GM20000 (cell line): ENCODE measurements at places on chromosomes 2 and 18.

DNA sequence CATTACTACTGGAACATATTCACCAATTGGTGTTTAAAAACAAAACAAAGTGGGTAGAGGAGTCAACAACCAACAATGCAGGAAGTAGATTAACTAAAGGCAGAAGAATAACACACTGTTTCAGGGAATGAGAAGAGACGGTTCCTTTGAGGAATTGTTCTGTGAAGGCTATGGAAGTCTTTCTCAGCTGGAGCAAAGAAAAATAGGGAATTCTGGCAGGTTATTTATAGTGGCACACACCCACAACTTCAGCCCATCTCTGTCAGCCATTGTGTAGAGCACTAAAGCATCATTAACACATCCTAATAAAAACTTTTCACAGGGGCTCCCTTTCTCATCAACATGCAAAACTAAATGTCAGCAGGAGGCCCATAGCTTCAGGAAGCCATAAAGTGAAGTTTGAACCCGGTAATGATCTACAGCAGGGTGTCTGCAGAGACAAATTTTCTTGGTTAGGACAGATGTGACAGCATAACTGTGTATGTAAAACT is 113.6 kb downstream of the CDH2 start:
- DNase-seq = no peak

GRCh38 chr2:237378650-237379049 is 35.3 kb downstream of the COL6A3 start:
- no peak for DNase-seq

DNA sequence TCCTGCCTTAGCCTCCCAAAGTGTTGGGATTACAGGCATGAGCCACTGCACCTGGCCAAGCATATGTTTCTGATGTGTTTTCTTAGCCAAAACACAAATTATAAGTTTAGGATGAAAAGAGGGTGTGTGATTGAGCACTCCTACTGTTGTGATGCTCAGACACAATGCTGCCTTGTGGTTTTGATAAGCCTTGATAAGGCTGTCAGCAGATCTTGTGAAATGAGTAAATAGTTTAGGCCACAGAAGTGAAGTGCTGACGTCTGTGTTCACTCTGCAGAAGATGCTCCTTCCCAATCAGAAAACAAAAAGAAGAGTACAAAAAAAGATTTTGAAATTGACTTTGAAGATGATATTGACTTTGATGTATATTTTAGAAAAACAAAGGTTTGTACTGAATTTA is 24.3 kb downstream of the NCAPH start:
- DNase-seq = no peak

DNA sequence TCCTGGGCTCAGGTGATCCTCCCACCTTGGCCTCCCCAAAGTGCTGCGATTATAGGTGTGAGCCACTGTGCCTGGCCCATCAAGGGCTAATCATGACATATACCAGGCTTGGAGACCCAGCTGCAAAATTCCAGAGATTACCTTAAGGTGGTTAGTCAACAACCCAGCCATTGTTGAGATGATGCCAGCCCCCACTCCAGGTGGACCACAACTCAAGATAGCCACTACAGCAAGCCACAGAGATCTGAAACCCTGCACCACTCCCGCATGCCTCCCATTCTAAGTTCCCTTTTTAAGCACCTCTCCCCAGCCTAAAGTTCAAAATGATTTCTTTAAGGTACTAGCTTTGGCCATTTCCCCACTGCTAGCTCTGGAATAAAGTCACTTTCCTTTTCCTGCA is 4.6 kb upstream of the CLK1 start:
- no peak for DNase-seq

DNA sequence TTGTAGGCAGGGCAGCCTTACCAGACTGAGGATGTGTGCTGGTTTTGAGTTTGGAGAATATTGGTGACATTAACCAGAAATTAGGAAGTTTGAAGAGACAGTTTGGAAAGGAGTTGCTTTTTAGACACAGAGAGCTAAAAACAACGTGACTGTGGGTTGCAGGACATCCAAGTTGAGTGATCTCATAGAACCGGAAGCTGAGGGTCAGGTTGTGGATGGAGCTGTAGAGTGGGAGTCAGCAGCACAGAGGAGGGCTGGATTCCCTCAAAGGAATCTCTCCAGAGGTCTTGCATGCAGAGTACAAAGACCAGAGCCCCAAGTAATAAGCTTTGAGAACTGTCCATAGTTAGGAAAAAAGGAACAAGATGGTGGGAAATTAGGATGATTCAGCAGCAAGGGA is 9.3 kb downstream of the MAPRE3 start:
- no peak for DNase-seq

DNA sequence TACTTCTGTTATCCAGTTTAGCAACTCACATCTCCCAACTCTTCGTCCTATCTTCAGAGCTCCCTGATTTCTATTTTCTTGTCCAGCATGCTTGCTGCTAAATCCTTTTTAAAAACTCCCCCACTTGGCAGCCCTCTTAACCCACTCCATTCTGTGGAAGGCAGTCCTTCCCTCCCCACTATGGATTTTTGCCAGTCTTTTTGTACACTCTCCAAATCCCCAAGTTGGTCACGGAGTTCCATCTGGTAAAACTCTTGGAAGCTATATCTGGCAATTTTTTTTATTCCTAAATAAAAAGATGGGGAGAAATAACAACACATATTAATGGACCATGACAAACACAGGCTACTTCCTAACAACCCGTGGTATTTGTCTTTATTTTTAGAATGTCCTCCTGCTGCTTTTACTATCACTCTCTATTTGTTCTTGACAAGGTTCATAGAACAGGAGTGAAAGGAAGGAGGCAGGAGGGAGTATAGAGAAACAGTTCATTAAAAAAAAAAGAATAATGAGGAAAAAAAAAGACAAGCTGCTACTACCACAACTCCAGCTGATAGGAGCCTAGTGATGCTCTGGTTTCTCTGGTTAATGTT is 120.0 kb upstream of the THSD7B start:
- DNase-seq = no peak

DNA sequence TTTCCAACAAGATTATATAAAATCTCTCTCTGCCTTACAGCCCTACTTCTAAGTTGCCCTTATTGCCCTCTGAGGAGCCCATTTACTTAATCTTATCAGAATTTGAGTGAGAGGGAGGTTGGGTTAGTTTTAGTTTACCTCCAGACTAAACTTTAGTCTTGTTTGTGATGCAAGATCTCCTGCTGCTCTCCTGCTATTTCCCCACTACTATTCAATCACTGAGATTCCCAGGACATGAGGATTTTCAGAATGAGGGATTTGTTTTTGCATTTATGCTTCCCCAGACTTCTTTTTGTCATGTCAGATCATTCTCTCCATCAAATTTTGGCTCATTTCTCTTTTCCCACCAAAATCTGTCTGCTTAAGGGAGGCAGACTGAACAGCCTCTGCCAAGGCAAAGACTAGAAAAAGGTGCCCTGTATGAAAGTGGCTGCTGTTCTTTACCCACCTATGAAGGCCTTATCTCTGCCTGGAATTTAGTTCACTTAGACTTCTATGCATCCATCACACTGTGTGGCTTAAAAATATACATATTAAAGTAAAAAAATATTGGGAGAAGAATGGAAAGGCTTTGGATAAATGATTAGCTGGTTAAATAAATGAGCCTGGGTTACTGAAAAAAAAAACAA is 401.3 kb downstream of the PID1 start:
- DNase-seq = no peak

DNA sequence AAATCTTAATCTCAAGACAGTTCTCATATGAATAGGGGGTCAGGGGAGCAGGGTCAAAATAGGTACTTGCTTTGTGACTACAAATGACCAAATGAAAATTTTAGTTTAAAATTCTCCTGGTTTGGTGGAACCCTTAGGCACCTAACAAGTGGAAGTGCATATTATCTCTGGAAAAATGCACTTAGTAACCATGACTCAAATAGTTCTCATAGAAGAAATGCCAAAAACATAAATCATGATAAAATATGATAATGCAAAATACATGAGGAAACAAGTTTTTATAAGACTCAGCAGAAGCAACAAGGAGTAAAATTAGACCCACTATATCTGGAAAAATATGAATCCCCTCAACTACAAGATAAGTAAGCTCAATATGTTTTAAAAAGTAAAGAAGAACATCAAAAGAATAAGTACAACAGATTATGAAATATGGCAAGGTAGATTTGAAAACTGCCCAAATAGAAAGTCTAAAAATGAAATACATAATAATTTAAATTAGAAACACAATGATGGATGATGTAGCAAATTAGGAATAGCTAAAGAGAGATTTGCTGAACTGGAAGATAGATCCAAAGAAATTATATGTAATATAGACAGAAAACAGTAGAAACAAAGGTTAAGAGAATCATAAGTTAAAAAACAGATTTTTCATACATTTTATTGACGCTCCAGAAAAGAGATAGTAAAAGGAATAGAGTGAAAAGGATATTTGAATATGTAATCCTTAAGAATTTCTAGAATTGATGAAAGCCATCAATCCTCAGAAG is 308.3 kb downstream of the SETBP1 start:
- no peak for DNase-seq

DNA sequence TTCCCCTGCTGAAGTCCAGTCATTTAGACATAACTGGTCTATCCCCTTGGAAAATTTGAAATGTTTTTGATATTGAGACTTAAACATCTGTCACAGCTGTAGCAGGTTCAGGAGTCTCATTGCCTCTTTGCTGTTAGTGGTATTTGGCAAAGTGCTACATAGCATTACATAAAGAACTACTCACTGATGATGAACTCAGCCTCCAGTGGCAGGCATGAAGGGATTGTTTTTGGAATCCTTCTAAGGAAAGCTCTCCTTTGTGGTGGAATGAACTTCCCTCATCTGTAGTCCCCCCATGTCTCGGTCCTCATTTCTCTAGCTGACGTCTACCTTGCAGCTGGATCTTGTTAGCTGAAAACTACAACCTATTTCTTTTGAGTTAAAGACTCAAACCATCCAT is 111.6 kb downstream of the TACR1 start:
- DNase-seq = no peak

GRCh38 chr18:11518788-11519685 is 90.4 kb upstream of the SLC35G4 start:
- DNase-seq = peak; percentile 79

- no peak for DNase-seq
Measured at GRCh38 chr2:40859617-40860016, 407.7 kb upstream of the SLC8A1 start.

DNA sequence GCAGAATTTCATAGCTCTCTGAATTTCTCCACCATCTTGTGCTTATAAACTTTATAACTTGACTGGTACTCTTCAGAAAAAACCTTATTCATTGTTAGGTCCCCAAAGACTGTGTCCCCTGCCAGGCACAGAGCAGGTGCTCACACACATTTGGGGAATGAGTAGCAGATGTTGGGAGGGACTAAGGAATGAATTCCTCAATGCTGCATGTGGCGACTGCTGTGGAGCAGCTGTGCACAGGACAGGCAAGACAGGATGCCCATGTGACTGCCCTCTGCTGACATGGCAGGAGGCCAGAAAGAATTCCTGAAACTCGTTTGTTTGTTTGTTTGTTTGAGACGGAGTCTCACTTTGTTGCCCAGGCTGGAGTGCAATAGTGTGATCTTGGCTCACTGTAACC is 122.3 kb upstream of the ITGA6 start:
- DNase-seq = no peak

DNA sequence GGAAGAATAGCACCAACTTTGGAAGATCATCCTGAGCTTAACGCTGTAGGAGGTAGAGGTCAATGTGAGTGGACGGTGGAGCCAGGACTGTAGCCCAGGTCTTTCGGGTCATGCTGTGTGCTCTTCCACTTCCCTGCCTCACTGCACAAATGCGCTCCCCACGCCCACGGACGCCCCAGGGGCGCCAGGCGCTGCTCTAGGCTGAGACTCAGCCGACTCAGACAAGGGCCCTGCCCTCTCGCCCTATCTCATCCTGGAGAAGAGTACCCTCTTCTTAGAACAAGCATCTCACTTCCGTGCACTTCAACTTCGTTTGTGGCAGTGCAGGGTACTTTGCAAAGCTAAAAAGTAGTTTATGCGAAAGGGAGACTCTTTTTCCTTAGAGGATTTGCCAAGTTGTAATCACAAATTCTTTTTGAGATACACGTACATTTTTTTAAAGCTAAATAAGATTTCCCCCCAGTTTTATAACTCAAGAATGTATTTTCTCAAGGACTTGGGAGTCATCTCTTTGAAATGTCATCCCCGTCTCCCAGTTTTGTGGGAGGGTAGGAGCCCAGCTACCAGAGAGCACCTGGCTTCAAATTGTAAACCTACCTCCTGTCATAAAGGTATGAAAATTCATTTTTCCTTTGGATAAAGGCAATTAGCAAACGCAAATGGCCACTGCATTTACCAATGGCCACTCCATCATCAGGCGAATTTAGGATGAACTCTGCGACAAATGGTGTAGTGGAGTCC is 1.2 kb upstream of the PRELID3A start:
- DNase-seq = no peak

GRCh38 chr2:45128580-45128997 is 119.3 kb upstream of the SIX2 start:
- DNase-seq = no peak

DNA sequence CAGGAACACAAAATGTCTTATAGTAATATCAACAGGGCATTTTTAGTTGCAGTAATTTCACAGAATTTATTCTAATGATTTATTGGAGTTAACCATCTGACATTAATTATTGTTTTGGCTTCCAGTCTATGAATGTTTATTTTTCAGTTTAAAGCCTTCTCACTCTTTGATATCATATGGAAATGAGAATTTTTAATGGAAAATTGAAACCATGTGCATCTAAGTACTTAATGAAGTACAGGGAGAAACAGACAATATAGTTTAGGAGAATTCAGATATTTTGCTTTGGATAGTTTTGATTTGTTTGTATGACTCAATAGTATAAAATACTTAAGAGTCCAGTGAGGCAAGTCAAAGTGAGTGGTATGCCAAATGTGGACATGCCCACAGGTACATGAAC is 126.1 kb downstream of the OLA1 start:
- no peak for DNase-seq

- no peak for DNase-seq
Measured at GRCh38 chr2:48174503-48174902, 268.2 kb upstream of the FBXO11 start.

DNA sequence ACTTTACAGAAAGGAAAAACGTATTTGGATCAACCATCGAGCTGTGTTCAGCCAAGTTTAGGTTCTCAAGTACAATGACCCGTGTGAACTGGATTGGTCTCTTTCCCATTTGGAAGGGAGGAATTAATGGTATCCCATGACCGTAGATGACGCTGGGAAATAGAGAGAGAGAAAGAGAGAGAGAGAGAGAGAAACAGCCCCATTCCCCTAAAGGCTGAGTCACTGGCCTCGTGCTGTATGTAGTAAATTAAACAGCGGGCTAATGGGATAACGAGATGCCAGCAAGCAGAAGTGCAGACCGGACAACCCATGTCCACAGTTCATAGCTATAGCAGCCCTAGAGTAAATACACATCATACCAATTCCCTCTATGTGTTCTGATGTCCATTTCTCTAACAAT is 99.6 kb downstream of the BCL11A start:
- DNase-seq = no peak

- DNase-seq = peak; percentile 71
Measured at GRCh38 chr2:219509780-219510511, 4.3 kb upstream of the ASIC4 start.
